ENCODE measurements at places on chromosomes 2 and 18.

DNA sequence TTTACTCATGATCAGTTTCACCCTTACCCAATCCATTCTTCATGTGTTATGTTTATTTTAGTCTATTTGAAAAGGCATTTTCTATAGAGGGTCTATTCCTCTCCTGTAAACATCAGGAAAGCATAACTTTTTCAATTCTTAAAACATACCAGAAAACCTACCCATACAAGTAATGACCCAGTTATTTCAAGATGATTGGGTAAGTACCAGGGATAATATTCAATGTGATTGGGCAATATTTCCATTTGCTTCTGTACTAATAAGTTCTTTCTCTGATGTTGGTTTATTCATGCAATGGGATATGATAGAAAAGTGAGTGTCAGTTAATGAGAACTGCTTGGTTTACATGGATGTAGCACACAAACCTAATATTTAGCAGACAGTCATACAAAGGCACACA, 87.6 kb downstream of the CCBE1 start:
- no peaks in the 10 kb centered on the region for H3K4me1 ChIP-seq
- no peak overlapping the region for H3K27ac ChIP-seq
- no peak overlapping the region for H3K4me3 ChIP-seq
- DNase-seq: no peak
- no peaks in the 10 kb centered on the region for H3K36me3 ChIP-seq

DNA sequence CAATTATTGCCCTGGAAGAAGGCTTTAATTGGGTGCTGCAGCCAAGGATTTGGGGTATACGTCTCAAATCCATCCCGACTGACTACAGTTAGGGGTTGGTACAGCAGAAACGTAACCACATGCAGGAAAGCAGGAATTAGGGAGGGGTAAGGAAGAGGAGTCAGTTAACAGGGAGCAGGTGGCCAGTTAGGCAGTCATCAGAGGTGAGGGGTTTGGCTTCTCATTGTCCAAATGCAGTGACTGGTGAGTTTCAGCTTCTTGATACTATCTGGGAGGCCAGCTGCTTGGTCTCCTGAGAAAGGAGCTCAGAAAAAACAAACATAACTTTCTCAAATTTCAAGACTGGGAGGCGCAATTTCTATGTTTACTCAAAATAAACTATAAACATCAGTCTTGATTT, 38.8 kb upstream of the UBE2F start:
- no peaks in the 10 kb centered on the region for H3K36me3 ChIP-seq
- no peak for DNase-seq
- no peak overlapping the region for H3K4me3 ChIP-seq

DNA sequence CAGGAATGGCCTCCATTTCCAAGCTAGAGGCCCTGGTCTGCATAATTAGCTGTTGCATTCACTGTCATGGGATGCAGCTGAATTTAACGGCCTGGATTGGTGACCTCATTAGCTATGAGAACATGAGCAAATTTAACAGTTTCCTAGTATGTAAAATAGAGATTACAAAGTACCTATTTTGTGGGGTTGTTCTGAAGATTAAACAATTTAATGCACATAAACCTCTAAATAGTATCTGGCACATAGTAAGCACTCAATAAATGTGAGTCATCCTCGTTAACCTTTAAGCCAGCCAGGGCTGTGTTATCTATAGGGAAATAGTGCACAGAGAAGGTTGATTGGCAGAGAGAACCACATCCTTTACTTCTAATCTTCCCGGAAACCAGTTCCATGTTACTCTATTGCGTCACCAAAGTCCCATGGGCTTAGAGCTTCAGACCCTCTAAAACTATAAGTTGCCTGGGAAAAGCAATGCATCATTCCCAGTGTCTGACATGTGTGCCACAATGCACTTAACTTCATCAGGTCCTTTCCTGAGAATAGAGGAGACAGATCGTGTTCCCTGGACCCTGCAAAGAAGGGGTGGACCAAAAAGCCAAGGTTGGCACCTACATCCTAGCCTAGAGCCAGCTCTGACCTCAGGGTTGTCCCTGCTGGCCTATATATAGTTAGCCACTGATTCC, 196.5 kb downstream of the LNPK start:
- H3K27me3 ChIP-seq: peaks cover 8% of the 10 kb centered on the region
- DNase-seq: no peak
- no peaks in the 10 kb centered on the region for H3K4me1 ChIP-seq
- H3K36me3 ChIP-seq: no peaks in the 10 kb centered on the region
- no peak overlapping the region for H3K4me3 ChIP-seq
- no peak overlapping the region for H3K27ac ChIP-seq

DNA sequence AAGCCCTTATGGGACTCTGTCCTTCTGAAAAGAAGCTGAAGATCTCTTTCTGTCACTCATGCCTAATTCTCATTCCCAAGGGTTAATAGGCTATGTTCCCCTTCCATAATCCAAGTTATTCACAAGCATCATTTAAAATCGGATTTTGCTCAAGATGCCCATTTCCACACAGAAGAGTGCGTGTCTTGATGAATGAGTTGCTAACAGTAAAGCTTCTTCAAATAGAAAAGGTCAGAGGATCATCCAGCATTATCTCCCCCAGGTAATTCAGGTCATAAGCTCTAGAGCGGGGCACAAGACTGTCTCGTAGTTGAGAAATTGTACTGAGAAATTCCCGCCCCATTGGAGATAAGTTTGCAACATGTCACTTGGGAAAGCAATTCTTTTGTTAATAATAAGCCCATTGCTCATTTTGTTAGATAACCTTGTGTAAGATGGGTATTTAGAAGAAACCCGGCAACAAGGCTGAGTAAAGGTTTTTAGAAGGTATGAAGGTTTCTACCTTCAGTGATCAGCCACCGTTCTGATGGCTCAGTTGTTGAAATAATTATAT, 290.7 kb upstream of the EPAS1 start:
- peaks cover 33% of the 10 kb centered on the region for H3K36me3 ChIP-seq
- no peaks in the 10 kb centered on the region for H3K27me3 ChIP-seq
- H3K4me1 ChIP-seq: peaks cover 4% of the 10 kb centered on the region

DNA sequence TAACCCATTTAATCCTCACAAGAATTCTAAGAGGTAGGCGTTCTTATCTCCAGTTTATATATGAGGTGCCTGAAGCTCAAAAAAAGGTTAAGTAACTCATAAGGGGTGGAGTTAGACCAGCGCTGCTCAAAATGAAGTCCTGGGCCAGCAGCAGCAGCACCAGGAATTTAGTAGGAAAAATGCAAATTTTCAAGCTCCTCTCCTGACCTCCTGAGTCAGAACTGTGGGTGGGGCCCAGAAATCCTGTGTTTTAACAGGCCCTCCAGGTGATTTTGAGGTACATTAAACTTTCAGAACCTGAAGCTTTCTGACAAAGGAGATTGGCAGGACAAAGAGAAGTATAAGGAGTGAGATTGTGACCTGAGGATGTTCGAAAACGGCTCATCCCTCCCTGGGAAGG, 66.0 kb upstream of the CCDC85A start:
- no peaks in the 10 kb centered on the region for H3K36me3 ChIP-seq
- no peak overlapping the region for H3K27ac ChIP-seq
- no peak overlapping the region for H3K4me3 ChIP-seq
- no peak for DNase-seq
- H3K27me3 ChIP-seq: no peaks in the 10 kb centered on the region

DNA sequence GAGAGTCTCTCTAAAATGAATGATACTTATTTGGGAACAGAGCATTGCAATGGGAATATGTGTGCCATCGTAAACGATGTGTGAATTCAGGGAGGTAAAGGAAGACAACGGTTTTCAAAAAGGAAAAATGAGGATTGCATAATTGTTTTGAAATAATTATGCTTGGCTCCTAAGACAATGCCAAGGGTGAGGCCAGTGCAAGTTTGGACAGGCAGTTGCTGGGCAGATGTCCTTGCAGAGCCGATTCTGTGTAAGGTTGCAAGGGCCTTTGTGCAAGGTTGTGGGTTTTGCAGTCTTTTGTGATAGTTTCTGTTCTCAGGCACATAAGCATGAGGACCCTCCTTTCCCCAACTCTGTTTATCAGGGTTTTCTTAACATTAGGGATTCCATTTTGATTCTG, 70.0 kb upstream of the ZNF236 start:
- DNase-seq: no peak
- no peaks in the 10 kb centered on the region for H3K4me1 ChIP-seq
- peaks cover 10% of the 10 kb centered on the region for H3K36me3 ChIP-seq
- H3K4me3 ChIP-seq: no peak overlapping the region
- no peaks in the 10 kb centered on the region for H3K27me3 ChIP-seq
- no peak overlapping the region for H3K27ac ChIP-seq

DNA sequence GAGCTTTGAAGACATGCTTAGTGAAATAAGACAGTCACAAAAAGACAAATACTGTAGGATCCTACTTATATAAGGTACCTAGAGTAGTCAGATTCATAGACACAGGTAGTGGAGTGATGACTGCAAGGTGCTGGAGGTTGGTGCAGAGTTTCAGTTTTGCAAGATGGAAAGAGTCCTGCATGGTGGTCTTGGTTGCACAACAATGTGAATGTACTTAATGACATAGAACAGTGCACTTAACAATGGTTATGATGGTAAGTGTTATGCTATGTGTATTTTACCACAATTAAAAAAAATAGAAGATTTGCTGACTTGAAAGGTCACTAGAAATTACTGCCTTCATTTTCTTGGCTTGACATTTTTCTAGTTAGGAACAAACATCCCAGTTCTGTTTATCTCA, 9.5 kb downstream of the CERS6 start:
- peaks cover 82% of the 10 kb centered on the region for H3K4me1 ChIP-seq
- H3K4me3 ChIP-seq: no peak overlapping the region
- no peak overlapping the region for H3K27ac ChIP-seq

DNA sequence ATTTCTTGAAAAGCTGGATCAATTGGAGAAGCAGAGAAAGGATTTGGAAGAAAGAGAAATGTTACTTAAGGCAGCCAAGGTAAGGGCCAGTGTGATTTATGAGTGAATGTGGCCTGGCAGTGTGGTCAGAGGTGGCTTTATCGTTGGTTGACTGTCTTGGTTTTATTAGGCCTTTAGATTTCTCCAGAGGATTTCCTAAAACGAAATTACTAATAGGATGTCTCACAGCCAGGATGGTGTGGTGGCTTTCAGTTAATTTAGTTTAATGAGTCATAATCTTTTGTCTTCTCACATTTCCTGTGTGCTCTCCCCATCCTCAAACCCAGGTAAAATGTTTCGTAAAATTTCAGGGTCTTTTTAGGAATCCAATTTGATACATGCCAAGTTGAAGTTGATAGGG, 100.8 kb downstream of the TAF4B start:
- no peak overlapping the region for H3K4me3 ChIP-seq
- H3K27ac ChIP-seq: no peak overlapping the region
- peaks cover 52% of the 10 kb centered on the region for H3K36me3 ChIP-seq
- H3K27me3 ChIP-seq: no peaks in the 10 kb centered on the region
- peaks cover 11% of the 10 kb centered on the region for H3K4me1 ChIP-seq

DNA sequence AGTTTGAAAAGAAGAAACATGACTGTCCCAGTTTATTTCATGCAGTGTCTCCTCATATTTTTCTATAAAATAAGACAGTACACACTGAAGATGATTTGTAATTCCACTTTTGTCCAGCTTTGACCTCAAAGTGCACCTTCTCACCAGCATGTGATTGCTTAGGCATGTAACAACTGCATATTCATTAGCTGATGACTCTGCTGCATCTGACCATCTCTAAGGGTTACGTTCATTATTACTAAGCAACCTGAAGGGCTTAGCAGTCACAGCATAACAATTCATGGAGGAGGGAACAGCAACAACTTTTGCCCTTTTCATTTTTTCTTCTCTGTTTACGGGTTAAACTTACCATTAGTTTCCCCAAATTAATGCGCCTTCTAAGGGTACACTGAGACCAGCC, 330.6 kb upstream of the PIK3C3 start:
- no peaks in the 10 kb centered on the region for H3K36me3 ChIP-seq
- no peaks in the 10 kb centered on the region for H3K4me1 ChIP-seq

DNA sequence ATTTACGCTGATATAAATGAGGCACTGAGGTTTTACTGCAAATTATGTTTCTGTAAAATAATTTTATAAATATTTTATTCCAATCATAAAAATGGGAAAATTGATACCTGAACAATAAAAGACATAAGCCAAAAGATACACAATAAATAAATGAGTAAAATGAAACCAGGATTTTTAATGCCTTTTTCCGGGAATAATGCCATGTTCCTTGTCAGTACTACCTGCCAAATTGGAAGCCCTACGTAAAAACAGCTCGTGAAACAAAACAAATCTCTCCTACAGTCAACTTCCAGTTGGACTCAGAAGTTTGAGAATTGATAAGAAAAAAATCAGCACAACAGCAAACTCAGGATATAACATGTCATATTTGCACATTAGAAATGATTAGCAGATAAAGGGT, 18.0 kb downstream of the GALNT3 start:
- H3K27ac ChIP-seq: no peak overlapping the region
- H3K36me3 ChIP-seq: peaks cover 3% of the 10 kb centered on the region
- H3K4me1 ChIP-seq: peaks cover 15% of the 10 kb centered on the region
- no peaks in the 10 kb centered on the region for H3K27me3 ChIP-seq

DNA sequence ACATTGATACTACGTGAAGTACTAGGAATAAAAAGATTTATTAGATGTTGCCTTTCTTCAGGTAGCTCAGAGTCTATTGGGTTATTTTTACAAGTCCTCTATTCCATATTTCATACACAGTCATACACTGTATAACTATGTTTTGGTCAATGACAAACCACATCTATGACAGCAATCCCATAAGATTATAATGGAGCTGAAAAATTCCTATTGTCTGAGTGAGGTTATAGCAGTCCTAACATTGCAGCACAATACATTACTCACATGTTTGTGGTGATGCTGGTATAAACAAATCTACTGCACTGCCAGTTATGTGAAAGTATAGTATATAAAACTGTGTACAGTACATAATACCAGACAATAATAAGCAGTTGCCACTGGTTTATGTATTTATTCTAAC, 595.1 kb downstream of the MBD2 start:
- H3K4me3 ChIP-seq: no peak overlapping the region
- no peaks in the 10 kb centered on the region for H3K36me3 ChIP-seq
- no peaks in the 10 kb centered on the region for H3K4me1 ChIP-seq
- no peak for DNase-seq
- H3K27ac ChIP-seq: no peak overlapping the region

GRCh38 chr2:219277703-219278654, 1.2 kb upstream of the DNAJB2 start:
- H3K4me1 ChIP-seq: peaks cover 41% of the 10 kb centered on the region
- DNase-seq: peak; percentile 88
- H3K27me3 ChIP-seq: no peaks in the 10 kb centered on the region
- H3K27ac ChIP-seq: peak overlapping the region; percentile 96
- peaks cover 28% of the 10 kb centered on the region for H3K36me3 ChIP-seq

DNA sequence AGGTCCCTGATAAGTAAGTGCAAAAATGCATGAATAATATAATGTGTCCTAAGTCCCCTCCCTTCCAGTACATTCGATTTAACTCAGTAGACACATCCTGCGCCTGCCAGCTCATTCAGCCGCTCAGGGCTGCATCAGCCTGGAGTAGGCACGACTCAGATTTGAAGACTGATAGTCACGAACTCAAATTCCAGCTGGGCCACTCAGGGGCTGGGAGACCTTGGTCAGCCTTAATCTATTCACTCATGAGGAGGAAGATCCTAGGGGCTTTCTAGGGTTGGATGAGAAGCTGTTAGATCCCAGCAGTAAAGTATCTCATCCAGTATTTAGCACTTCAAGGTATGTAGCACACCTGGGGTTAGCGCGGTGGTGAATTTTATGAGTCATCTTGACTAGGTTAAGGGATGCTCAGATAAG, 98.9 kb upstream of the ODC1 start:
- no peak overlapping the region for H3K27ac ChIP-seq
- peaks cover 26% of the 10 kb centered on the region for H3K4me1 ChIP-seq
- H3K4me3 ChIP-seq: no peak overlapping the region
- H3K27me3 ChIP-seq: peaks cover 33% of the 10 kb centered on the region
- no peaks in the 10 kb centered on the region for H3K36me3 ChIP-seq
